Activated CD8-positive, alpha-beta memory T cell treated with anti-CD3 and anti-CD28 coated beads for 48 hours (primary cell): ENCODE measurements at places on chromosomes 12 and 14.

- no peak for DNase-seq
Measured at GRCh38 chr12:70185301-70185700, 57.9 kb upstream of the CNOT2 start.

GRCh38 chr12:108126990-108127501 lies 2.0 kb upstream of the WSCD2 start:
- no peak for DNase-seq

- DNase-seq, result no peak
Measured at GRCh38 chr14:75066691-75067090, 2.8 kb upstream of the ZC2HC1C start.

DNA sequence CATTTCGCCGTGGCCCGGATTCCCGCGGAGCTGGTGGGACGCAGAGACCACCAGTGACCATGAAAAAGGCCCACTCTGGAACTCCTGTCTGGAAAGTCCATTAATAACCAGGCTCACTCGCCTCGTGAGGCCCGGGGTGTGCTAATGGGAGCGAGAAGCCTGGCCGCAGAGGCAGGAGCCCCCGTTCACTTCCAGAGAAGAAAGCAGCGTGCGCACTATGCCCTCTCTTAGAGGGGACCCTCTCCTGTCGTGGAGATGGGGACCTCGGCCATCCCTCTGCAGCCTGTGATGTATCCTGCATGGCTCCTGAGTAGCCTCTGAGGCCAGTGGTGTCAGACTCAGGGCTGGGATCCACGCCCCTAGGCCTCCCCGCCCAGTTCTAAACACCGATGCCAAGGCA lies 134.1 kb upstream of the VRK1 start:
- DNase-seq, result no peak

DNA sequence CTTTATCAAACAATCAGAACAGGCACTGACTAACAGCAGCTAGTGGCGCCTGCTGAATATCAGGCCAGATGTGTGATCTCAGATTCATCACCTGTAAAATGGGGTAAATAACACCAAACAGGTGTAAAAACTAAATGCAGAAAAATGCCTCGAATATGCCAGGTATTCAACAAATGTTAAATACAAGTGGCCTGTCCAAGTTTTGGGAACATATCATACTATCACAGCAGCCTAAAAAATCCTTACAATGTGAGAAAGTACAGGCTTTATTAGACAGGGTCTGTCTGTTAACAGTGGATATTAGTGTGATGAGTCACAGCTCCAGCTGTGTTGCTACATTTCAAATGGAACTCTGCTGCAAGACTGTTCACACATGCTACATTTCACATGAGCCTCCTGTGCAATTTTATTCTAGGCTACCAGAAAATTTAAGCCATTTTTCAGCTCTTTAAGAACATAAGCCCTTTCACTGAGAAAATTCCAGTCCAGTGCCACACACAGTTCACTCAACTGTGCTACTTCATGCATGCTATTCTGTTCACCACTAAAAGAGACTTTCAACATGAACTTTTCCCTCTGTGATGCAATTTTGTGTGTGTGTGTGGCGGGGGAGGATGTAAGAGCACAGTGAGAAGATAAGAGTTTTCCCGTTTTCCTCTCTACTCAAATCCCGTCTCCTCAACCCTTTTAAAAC lies 56.7 kb downstream of the MSRB3 start:
- no peak for DNase-seq

DNA sequence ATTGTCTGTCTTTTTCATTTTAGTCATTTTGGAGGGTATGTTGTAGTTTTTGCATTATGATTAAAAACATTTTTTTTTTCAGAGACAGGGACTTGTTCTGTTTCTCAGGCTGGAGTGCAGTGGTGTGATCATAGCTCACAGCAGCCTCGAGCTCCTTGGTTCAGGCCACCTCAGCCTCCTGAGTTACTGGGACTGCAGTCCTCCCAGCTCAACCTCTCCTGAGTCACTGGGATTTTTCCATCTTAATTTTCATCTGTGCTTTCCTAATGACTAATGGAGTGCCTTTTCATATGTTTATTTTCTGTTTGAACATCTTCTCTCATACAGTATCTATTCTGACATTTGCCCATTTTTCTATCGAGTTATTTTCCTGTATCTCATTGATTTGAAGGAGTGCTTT lies 52.6 kb downstream of the DYRK2 start:
- no peak for DNase-seq

GRCh38 chr12:29245246-29245645 lies 96.2 kb downstream of the FAR2 start:
- DNase-seq, result no peak

GRCh38 chr12:2495417-2496112 lies 299.2 kb upstream of the FKBP4 start:
- no peak for DNase-seq

DNA sequence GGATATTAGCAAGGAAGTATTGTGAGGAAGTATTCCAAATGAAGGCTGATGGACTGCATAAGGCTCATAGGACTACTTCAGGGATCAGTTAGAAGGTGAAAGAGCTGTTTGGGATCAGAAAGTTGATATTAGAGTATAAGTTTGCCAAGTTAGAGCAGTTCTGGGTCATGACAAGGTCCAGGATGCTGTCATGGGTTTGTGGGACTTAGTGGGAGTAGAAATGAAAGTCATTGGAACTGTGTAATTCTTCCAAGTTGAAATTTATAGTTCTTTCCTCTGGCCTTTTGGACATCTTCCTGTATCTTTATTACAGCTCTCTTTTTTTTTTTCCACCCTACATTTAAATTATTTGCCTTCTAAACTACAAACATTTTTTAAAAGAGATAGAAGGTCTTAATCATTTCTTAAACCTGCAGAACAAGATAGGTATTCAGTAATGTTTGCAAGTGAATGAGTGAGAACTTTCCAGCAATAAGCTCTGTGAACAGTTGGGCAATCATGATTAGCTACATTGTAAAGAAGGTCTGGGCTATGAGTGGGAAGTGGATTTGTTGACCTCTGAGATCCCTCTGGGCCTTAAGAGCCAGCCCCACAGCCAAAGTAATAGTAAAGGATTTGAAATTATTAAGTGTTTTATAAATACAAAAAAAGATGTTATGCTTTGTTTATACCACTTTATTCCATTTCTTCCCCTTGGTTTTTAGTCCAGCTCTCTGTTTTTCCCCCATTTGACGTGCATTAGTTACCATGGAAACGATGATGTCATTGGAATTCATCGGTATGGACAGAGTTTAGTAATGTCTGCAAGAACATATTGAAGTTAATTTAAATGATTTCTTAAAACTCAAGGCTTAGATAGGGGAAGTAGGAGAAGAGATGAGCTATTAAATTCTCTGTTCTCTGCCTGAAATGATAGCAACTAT lies 247.9 kb upstream of the ARHGAP5 start:
- DNase-seq, result no peak
